NCI-H1105 treated with DMSO at 0.1 percent for 48 hours (cell line): ENCODE measurements at places on chromosomes 3 and 15.

DNA sequence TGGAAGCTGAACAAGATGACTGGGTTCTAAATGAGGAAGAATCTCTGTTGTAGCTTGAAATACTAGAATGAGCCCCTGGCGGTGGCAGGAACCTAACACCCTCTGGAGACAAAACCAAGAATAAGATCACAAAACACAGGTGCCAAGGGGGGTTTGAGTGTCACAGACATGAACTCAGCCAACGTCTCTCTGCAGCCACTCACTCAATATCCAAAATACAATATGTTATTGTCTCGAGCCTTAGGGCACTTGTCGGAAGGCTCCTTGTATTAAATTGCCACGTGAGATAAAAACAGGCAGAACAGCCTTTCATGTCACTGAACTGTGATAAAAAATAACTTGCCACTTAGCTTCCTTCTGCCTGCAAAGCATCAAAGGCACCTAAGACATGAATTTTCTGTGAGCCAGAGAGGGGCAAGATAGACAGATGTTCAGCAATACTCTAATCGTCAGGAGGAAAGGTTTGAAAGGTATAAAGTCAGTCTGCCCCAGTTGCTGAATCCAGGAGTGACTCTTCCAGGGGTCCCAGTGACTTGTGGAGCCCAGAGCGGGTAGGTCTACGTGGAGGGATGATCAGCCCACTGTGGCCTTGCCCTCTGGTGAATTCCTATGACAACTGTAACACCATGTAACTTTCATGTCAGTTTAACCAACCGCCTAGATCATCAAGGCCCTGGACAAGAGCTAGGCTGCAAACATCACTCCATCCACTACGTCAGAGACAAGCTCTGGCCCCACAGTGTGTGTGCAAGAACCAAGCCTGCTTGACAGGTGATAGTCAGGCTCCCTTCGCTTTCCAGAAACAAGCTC lies 165.2 kb downstream of the OSBPL10 start:
- no peak for DNase-seq

DNA sequence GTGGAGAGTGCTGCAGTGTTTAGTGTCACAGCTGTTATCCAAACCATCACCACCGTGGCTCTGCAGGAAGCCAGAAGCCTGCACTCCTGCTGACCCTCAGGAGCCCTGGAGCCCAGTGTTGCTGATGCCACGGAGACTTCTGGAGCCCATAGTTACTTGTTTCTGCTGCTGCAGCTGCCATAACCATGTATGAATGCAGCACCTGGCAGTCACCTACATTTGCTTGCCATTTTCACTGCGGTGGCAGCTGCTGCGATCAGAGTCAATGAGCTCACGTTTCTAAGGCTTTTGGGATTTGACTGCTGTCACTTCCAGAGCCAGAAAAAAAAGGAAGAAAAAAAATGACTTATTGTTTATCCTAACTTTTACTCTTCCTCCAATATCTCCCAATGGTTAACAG lies 299.2 kb upstream of the THRB start:
- peak; percentile 57 for DNase-seq

- DNase-seq, result no peak
Measured at GRCh38 chr3:52983828-52984227, 62.0 kb downstream of the SFMBT1 start.

DNA sequence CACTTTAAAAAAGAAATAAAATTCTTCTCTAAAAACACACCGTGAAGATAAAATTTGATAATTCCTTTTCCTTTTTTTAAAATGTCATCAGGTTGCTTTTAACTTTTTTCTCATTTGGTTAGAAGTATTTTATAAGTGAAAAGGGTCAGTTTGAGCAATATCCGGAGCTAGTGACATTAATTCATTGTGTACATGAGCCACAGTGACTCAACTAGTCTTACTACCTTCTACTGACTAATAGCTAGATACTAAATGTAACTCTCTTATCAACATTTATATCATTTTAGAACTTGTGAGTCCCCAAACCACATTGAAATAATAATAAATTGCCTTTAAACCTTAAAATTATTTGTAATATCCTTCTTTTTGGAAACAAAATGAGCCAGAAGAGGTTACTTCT lies 101.2 kb upstream of the ZBTB20 start:
- DNase-seq, result no peak

DNA sequence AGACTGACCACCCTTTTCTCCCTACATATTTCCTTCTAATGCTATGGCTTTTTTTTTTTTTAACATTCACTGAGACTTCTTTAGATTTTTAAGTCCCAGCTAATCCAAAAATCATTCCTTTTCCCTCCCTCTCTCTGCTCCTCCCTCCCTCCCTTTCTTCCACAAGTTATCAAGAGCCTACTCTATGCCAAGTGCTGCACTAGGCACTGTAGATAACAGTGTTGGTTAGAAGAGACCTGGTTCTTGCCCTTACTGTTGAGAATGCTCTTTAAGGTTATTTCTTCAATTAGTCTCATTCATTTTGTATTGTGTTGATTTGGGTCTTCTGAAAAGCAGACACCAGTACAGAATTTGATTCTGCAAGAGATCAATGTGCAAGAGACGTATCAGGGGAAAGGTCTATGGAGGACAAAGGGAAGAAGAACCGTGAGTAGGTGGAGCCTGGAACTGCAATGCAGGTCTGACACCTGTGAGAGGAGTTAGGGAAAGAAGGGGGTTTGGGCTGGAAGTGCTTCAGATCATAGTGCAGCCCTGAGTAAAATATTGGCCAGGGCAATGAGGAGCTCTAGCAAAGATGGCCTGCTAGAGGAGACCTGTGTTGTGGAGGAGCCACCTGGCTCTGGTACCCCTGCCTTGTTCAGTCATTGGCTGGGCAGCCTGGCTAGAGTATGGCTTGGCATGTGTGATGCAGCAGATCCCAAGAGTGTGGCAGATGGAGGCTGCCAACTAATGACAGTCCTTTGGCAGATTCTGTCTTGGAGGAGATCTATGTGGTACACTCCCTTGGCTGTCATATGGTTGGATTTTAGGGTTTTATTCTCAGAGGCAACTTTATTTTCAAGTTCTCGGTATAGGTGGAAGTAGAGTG lies 9.7 kb upstream of the PCOLCE2 start:
- DNase-seq, result no peak

DNA sequence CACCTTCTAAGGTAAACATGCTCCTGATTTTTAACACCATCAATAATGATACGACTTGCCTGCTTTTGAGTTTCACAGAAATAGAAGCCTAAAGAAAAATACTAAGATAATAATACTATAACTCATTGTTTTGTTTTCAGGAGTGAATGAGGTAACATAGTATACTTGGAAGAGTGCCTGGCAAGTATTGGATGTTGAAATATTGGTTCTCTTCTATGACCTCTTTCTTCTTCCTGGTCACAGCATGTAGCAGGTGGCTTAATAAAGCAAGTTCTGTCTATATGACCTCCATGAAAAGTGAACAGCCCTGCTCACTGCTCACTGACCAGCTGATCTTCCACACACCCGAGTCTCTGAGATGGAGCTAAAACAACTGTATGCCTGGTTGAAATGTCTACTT lies 312.3 kb upstream of the ONECUT1 start:
- no peak for DNase-seq

DNA sequence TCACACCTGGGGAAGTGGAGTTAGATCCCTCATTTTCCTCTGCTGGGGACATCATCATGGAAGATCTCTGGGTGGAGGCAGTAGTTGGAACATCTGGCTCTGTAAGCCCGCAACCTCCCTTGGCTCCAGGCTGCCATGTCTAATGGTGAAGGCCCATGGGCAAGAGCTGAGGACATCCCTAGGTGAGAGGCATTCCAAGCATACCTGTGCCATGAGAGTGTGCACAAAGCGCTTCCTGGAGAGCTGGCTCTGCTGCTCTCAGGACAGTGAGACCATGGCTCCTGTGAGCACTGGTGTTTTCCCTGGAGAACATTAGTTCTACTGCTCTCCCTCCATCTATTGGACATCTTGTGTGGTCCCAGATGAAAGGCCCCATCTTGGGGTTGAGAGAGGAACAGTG lies 7.7 kb downstream of the MAPKAPK3 start:
- no peak for DNase-seq

GRCh38 chr3:109023656-109024254 lies 70.1 kb upstream of the GUCA1C start:
- peak; percentile 75 for DNase-seq

DNA sequence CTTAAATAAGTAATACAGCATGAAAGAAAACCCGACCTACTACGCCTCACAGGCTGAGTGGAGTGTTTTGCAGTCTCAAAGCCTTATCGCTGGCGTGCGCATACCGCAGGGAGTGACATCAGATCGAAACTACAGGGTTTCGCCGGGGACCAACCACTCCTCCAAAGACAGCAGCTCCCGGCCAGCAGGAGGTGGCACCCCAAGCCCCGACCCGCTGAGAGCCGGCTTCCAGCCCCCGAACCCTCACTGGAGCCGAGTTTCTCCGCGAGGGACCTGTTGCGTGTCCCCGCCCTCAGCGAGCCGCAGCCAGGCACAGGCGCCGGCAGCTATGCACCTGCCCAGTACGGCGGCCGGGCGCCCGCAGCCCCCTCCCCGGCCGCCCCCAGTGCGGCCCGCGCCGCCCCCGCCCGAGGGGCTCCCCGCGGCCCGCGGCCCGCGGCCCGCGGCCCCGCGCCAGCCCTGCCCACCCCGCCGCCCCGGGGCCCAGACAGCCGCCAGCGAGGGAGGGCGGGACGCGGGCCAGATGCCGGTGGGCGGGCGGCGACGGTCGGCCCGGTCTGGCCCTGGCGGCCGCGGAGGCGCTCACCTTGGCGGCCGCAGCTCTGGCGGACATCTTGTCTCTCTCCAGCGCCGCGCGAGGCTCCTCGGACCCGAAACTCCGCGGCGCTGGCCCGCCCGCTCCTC lies 710 bp downstream of the TJP1 start:
- peak; percentile 44 for DNase-seq

DNA sequence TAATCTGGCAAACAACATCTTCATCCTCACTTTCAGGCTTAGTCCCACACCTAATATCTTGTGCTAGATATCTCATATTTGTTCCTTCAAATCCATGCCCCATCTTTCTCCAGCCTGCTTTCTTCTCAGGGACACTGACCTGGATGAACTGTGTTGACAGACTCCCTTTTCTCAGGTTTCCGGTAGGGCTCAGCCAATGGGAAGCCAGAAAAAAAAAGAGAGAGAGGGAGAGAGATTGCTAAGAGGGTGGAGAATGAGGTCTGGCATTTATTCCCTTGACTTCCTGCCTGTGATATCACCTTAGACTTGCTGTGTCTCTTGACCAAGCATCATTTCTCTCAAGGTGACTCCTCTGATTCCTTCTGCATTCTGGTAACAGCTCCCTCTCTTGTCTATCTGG lies 145.6 kb upstream of the ABI3BP start:
- DNase-seq, result no peak

DNA sequence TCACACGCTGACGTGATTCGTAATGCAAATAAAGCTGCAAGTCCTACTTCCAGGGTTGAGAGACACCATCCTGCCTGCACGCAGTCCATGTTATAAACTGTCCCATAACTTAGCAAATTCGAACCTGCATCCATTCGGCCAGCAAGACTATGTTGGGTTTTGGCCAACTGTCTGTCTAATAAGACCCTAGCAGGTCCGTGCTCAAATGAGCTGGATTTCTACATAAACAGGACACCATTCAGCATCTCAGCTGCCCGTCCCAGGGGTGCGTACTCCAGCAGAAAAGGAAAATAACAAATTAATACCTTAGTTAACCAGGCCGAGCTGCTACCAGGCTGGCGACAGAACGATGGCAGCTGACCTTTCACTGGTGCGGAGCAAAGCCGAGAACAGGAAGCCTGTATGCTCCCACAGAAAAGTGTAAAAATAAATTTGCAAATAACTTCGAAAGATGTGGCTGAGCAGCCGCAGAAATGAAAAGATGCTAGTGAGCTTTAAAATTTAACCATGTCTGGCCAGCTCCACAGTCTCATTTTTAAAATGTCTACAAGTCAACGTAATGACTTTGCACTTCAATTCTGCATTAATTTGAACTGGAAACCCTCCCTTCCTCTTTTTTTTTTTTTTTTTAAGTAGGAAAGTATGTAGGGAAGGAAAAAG lies 97.1 kb upstream of the SNRPA1 start:
- DNase-seq, result no peak

GRCh38 chr15:66966256-66966655 lies 99.1 kb upstream of the SMAD3 start:
- DNase-seq, result no peak

- DNase-seq, result no peak
Measured at GRCh38 chr3:127967316-127967715, 52.3 kb downstream of the KBTBD12 start.

- no peak for DNase-seq
Measured at GRCh38 chr3:29644261-29644660, 363.4 kb downstream of the RBMS3 start.

GRCh38 chr3:49554633-49555265 lies 472 bp downstream of the BSN start:
- no peak for DNase-seq

GRCh38 chr3:53680028-53680427 lies 166.2 kb downstream of the CHDH start:
- peak; percentile 73 for DNase-seq

- no peak for DNase-seq
Measured at GRCh38 chr3:54094926-54095325, 27.4 kb upstream of the CACNA2D3 start.

DNA sequence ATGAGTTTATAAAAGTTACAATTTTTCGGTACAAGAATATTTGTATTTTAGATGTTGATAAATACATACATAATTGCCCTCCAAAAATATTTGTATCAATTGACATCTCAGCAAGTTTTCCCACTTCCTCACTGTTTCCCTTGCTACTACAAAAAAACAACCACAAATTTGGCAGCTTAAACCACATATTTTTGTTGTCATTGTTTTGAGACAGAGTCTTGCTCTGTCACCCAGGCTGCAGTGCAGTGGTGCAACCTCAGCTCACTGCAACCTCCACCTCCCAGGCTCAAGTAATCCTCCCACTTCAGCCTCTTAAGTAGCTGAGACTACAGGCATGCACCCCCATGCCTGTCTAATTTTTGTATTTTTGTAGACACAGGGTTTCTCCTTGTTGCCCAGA lies 162.8 kb upstream of the RARB start:
- DNase-seq, result no peak

DNA sequence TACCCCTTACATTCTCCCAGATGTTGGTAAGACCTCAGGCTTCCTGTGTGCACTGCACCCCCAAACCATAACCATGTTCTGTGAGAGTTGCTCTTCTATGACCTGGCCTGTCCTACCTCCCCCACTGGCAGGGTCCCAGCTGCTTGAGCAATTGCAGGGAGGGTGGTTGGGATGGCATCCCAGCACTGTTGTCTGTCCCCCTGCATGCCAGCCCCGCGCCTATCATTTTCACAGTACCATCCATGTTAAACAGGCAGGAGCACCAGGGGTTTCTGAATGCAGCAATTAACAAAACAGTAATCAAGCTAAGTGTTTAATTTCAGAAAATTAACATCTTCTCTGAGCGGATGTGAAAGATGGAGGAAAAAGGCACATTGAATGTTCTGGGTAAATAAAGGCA lies 345.5 kb downstream of the EPHB1 start:
- DNase-seq, result no peak

DNA sequence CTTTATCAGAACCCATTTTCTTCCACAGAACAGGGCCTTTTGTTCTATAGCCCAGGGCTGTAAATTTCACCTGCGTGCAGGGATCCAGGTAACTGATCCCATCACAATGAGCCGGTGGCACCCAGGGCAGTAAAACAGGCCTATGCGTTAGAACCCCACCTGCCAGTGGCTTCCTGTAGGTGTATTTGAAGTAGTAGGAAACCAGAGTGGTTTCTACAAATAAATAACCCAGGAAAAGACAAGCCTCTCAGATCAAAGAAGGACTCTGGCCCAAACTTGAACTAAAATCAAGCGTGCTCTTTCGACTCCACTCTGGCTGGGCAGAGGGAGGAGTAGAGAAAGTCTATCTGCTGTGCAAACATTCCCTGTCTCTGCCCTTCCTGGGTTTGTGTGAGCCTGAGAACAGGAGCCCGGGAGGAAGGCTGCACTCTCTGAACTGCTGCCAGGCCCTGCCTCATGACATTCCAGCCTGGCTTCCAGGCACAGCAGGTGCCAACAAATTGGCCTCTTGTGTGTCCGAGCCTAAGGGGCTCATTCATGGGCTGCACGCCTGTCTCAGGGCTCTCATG lies 77.7 kb downstream of the CEMIP start:
- DNase-seq, result peak; percentile 51
